ENCODE measurements at places on chromosomes 2 and 18. TPM values are rescaled to one million over a fixed set of nuclear protein-coding genes. Genes with fewer than 3 reads are reported as not detected.

The ST6GAL2 gene
- not detected for total RNA-seq

The DNER gene
- not detected for total RNA-seq

The ARHGEF33 gene
- not detected for total RNA-seq

The SMC6 gene
- 35.2 TPM for total RNA-seq

The PID1 gene
- not detected for total RNA-seq

The PSMA8 gene
- 1.2 TPM for total RNA-seq

The CPO gene
- total RNA-seq: not detected

The BUB1 gene
- 138 TPM for total RNA-seq

DNA sequence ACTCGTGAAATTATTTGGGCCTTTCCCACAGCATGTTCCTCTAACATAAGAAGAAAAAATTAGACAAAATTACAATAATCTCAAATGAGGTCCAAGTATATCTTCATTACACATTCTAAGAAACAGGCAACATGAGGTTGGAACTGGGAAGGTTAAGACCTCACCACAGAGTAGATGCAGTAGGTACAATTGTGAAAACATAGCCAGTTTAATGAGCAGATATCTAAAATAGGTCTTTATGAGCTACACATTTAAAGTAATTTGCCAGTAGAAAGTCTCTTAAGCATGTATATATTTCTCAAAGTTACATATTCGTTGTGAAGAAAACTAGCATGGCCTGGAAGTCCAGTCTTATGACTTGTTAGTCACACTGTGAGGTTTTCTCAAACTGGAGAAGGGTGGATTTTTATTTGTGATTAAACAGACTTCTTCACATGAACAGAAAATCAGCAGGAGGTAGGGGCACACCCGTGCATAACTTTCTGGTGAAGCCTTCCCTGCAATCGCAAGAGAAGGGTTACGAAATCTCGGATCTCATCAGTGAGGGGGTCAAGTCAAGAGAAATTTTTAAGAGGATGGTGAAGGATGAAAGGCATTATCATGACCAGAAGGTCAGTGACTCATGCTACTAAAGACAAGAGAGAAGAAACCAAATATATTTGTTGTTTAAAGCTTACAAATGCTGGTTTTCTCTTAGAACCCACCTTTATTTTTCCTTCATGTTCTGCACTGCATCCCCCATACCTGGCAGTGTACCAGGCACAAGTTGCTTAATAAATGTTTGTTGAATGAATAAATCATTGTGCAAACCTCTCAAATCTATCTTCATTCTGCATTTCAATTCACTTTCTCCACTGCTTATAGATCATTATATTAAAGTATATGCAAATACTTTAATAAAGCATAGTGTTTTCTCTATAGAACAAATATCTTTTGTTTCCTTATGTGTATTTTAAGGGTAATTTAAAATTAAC lies 5.1 kb upstream of the RAB27B start:
- DNase-seq: no peak
- no peak overlapping the region for H3K4me3 ChIP-seq
- no peaks in the 10 kb centered on the region for H3K36me3 ChIP-seq
- peaks cover 7% of the 10 kb centered on the region for H3K4me1 ChIP-seq
- peaks cover 34% of the 10 kb centered on the region for H3K27me3 ChIP-seq

DNA sequence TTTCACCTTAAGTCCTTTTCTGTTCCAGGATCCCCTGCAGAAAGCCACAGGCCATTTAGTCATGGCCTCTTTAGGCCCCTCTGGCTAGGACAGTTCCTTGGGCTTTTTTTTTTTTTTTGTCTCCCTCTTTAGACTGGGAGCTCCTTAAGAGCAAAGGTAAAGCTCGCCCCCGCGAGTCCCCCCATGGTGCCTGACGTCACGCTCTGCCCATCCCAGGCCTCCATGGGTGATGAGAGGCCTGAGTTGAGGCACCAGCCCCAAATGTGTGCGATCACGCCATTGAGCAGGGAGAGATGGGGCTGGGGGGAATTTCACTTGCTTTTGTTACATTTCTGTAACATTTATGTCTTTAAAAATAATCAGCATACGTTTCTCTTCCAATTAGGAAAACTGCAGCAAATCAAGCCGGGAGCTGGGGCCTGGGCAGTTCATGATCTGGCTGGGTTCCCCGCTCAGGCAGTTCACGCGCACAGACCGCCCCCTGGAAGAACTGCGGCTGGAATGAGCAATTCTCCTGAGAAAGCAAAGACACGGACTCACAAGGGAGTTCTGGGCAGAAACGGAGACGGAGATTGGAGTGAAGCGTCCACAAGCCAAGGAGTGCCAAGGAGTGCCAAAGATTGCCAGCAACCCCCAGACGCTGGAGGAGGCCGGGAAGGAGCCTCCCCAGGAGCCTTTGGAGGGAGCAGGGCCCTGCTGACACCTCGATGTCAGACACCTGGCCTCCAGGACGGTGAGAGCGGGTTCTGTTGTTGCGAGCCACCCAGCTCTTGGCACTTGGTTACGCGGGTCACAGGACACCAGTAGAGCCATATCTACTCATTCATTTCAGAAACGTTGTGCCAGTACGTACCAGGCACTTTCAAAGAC lies 108.4 kb upstream of the ODC1 start:
- H3K36me3 ChIP-seq: no peaks in the 10 kb centered on the region
- no peak for DNase-seq
- no peak overlapping the region for H3K4me3 ChIP-seq

DNA sequence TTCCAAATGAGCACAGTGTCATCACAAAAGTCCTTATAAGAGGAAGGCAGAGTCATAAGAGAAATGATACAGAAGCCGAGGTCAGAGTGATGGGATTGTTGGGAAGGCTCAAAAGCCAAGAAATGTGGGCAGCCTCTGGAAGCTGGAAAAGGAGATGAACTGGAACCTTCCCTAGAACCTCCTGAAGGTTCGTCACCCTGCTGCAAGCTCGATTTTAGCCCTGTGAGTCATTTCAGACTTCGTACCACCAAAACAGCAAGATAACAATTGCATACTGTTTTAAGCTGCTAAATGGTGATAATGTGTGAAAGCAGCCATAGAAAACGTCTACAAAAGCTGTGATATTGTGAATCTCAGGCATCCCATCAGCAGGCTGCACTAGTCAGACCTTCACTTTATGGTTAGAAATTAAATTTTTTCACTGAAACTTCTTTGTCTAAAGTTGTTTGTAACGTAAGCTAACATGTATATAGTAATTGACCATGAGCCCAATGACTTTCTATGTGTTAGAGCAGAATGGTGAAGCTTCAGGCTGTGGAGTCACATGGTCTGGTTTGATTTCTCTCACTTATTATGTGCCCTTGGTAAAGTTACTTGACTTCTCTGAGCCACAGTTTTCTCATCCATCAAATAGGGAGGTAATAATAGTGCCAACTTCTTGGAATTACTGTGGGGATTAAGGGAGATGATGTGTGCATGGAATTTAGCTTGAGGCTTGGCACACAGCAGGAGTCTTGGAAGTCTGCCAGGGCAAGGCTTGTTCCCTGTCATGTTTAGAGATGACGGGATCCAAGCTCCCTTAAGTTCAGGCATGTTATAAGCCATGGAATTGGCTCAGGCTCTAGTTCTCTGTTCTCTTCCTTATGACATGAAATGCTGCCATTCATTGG lies 132.0 kb upstream of the CCDC195 start:
- H3K36me3 ChIP-seq: peaks cover 87% of the 10 kb centered on the region
- no peak overlapping the region for H3K27ac ChIP-seq
- no peak overlapping the region for H3K4me3 ChIP-seq

GRCh38 chr2:240125742-240126141 lies 10.4 kb downstream of the COPS9 start:
- no peak overlapping the region for H3K4me3 ChIP-seq
- H3K36me3 ChIP-seq: peaks cover 22% of the 10 kb centered on the region
- H3K4me1 ChIP-seq: peaks cover 5% of the 10 kb centered on the region
- peaks cover 3% of the 10 kb centered on the region for H3K27me3 ChIP-seq

- H3K27ac ChIP-seq: no peak overlapping the region
- DNase-seq: no peak
- no peak overlapping the region for H3K4me3 ChIP-seq
- H3K36me3 ChIP-seq: no peaks in the 10 kb centered on the region
Observed at GRCh38 chr2:67880291-67880761, 182.5 kb downstream of the C1D start.

DNA sequence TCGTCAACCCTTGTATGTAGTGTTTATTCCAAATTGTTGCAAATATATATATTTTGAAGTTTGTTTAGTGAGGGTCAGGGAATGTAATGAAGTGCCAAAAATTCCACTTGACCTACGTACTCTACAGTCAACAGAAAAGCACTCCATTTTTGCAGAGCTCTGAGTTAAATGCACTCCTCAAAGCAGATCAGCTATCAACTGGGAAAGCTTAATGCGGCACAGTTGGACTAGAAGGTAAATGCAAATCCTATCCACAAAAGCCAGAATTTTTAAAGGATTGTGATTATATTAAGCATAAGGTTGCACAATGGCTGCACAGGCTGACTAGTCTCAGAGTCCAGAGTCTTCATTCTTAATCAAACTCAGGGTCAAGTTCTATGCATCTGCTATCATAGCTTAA lies 577.1 kb downstream of the ARHGAP15 start:
- H3K4me3 ChIP-seq: no peak overlapping the region
- no peaks in the 10 kb centered on the region for H3K4me1 ChIP-seq
- DNase-seq: no peak
- H3K36me3 ChIP-seq: peaks cover 77% of the 10 kb centered on the region
- H3K27ac ChIP-seq: no peak overlapping the region
